Activated T-cell treated with anti-CD3 and anti-CD28 coated beads for 48 hours (primary cell): ENCODE measurements at places on chromosomes 2 and 18.

DNA sequence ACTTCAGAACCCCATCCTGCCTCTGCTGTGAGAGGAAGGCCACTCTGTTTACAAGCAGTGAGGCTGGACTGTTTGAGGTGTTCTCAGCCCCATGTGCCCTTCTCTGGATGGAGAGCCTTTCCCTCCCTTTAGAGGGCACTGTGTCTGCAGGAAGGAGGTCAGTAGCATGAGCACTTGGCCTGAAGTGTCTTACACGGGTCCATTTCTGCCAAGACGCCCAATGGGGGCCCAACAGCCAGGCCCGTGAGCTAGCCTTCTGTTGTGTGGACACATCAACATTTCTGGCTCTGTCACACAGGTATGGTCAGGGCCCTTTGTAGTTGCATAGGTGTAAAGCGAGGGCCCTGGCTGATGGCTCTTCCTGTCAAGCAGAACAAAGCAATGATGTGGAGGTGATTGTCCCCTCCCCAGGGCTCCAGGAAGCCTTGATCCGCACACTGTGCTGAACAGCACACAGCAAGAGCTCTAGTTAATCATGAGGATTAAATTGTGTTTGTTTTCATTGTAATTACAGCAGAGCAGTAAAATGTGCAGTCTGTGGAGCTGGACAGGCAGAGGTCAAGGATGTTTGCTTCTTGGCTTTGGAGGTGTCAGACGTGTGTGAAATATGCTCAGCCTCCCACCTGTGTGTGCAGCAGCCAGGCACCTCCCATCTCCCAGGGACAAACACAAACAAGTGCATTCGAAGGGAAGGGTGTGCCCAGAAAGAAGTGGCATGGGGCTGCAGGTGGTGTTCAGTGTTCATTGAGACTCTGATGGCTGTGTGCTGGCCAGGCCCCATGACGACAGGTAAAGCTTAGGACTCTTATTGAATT, 132.1 kb downstream of the SH3RF3 start:
- DNase-seq, result no peak

DNA sequence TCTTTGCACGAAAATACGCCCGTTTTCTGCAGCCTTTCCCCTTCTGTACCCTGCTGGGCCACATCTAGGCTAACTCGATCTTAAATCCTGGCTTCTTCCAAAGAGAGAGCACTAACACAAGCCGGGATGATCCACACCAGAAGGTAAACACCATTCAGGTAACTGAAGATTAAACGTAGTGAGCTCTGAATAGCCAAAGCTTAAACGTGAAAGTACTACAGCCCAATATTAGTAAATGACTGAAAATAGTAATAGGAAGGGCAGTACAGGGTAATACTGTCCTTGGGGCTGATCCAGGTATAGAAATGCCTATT, 422 bp upstream of the MRPL53 start:
- DNase-seq, result no peak

DNA sequence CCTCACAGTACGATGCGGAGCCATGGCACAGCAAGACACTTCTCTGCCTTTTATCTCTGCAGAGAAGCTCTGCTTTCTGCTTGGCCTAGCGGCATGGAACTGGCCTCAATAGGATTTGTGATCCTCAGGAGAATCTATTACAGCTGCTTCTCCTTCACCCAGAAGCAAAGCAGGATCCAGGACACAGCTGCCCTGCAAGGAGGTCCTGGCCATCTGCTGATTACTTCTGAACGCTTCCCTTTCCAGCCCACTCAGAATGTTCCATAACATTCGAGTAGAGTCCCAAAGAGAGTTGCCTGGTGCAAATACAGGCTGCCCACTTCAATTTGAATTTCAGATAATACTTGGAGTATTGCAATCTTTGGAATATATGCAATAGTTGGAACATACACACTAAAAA, 29.2 kb upstream of the KCNS3 start:
- DNase-seq, result no peak

- DNase-seq, result no peak
Measured at GRCh38 chr2:150255528-150255927, 231.9 kb downstream of the RND3 start.

GRCh38 chr18:36769172-36769571, 59.6 kb downstream of the TPGS2 start:
- no peak for DNase-seq

GRCh38 chr2:217650716-217651360, 352.0 kb downstream of the TNS1 start:
- no peak for DNase-seq
